ENCODE measurements at places on chromosomes 4 and X.

DNA sequence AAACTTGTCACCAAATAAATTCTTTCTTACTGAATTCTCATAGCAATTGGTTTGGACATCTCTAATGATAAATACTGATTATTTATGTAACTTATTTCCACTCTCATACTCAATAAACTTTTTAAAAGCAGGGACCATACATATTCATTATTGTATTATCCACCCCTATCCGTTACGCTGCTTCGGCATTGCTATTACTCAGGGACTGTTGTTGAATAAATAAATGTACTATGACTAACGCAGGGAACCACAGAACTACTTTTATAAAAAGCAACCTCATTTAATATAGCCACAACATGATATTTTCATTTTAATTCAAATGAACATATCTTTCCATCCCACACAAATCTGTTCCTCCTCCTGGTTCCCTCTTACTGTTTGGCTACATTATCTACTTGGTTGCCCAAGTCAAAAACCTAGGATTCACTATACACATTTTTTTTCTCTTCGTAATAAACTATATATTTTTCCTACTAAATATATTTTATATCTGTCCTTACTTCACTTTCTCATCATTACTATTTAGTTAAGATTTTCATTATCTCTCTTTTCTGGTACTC, 14.9 kb upstream of the ANKRD50 start:
- ATAC-seq = no peak

- ATAC-seq = no peak
Measured at GRCh38 chr4:98581126-98581525, 77.3 kb downstream of the TSPAN5 start.

GRCh38 chr4:113457886-113458285, 303.7 kb downstream of the CAMK2D start:
- no peak for ATAC-seq

GRCh38 chr4:28238876-28239275, 1378.2 kb downstream of the STIM2 start:
- ATAC-seq = no peak

DNA sequence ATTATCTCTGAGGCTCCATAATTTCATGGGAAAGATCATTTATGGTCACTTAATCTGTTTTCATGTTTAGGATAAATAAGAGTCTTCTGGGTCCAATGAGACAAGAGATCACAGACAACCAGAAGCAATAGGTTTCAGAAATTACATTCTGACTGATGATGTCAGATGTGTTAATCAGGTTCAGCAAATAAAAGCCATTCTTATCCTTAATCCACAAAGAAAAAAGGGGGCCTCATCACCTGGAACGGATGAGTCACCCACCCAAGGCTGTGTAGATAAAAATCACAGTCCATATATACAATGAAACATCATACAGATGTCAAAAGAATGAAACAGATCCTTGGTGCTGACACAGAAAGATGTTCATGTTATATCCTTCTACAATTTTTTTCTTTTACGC, 36.6 kb downstream of the SYTL4 start:
- ATAC-seq = no peak

DNA sequence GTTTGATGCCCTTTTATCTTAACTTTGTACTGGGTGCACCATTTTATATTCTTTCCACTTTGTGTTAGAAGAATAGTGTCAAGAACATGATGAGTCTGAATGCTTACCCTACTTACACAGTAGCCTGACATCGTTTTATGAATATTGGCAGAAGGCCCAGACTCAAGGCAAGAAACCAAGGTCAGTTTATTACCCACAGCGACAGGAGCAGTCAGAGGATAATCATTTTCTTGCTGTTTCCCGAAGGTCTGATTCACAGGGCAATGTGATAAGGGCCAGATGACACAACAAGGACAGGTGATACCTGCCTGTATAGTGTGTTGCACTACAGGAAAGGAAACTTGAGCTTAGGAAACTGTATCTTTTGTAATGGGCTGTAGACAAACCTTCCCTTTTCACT, 417.4 kb downstream of the SPOCK3 start:
- no peak for ATAC-seq

DNA sequence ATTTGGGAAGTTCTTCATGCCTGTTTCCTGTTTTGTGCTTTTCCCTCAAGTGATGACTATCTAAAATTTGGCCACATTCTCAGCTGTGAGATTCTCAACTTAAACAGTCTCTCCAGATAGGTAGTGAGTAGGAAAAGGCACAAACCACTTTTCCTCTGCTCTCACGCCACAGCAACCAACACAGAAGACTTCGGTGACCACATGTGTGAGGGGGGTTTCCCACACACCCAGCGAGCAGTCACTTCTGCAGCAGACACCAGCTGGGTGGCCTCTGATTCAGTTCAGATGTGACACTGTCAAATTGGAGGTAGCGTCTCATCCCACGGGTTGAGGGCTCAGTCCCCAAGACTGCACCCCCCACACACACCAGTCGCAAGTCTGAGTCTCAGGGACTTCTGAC, 25.1 kb upstream of the CLDN34 start:
- no peak for ATAC-seq

DNA sequence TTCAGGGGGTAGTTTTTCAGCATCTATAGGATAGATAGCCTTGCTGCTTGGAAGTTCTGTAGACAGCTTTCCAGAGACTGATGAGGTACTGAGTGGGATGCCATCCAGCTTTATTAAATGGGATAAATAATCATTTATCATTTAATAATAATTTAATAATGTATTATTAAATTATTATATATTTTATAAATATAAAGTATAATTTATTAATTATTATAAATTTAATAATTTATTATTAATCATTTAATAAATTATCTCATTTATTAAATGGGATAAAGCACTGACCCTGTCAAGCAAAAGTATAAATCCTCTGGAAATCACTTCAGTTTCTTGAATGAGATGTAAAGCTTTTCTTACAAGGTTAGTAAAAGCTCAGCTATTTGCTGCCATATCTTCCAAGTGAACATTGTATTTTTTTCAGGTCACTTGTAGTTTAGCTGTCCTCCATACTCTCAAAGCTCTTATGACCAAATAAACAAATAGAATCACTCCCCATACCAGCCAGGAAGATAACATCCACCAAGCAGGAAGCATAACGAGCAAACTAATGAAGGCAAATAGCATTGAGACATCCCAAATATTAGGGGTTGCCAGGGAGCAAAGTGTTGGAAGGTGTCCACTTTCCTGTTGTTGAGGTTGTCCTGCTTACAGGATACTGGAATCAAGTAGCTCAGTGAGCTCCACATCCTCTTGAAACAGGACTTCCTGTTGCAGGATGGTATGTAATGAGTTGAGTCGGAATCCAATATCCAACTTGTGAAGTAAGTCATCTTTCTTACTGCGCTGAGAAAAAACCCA, 88.9 kb downstream of the ZNF674 start:
- no peak for ATAC-seq

GRCh38 chrX:33969105-33969504, 163.0 kb downstream of the FAM47A start:
- ATAC-seq = no peak

- no peak for ATAC-seq
Measured at GRCh38 chrX:81195259-81195658, 6.5 kb downstream of the HMGN5 start.

GRCh38 chrX:134548257-134549201, 88.6 kb downstream of the HPRT1 start:
- no peak for ATAC-seq

DNA sequence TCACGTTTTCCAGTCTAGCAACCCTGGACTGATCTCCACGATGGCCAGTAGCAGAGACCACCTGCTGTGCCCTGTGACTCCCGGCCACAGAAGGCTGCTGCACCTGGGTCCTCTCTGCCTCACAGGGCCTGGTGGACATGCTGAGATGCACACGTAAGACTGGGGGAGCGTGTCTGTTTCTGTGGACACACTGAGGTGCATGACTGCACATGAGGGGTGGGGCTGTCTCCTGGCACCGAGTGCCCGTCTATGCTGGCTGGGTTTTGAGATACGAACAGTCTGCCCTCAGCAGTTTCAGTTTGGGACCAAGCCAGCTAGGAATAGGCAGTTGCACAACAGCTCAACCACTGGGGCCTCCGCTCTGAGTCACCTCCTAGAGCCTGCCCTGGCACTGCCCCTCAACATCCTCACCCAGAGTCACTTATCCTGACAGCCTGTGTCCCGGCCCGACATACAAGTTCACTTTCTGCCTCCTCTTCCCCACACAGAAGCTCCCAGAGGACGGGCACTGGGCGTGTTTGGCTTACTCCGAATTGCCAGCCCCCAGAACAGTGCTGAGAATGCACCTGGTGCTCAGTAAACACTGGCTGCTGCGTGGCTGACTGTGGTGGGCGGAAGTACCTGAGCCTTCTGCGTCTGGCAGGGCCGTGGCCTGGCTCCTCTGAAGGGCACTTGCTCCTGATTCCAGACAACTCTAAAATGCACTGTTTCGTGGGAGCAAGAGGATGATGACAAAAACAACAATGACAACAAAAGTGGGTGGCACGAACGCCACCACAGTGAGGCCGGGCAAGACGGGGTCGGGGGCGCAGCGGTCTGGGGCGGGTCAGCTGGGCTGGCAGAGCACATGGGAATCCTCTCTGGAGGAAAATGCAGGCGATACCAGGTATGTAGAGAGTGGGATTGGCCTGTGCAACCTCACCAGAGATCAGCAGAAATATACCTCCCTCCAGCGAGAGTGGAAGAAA, 30.9 kb downstream of the RNF212 start:
- peak; percentile 73 for ATAC-seq

DNA sequence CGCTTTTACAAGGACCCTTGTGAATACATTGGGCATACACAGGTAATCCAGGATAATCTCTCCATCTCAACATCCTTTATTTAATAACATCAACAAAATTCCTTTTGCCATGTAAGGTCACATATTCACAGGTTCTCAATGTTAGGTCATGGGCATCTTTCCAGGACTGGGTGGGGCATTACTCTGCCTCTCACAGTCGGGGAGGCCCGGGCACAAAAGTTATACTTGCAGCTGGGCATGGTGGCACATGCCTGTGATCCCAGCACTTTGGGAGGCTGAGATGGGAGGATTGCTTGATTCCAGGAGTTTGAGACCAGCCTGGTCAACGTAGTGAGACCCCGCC, 93.7 kb upstream of the AP1S2 start:
- ATAC-seq = no peak

DNA sequence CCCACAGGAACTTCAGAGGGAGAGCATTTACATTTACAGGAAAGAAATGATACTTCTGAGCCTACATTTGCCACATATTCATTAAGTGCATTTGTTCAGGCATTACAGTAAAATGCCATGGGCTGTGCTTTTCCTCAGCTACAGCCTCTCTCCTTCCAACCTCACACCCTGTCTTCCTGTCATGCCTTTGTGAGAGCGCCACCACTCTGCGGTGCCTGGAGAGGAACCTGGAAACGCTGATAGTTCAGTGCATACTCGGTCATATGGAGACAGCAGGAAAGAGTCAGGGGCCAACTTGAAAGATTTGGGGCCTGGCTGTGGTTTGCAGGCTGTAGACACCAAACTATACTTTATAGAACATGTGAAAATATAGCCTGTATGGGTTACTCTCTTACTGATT, 40.5 kb downstream of the NFKB1 start:
- ATAC-seq = no peak
